NCI-H526 (cell line): ENCODE measurements at places on chromosomes 3 and 15.
A peak's percentile ranks its signal among the peaks of the same experiment; 100 is the strongest.

- DNase-seq, result no peak
These were observed 42.1 kb downstream of the DNAJB8 start for GRCh38 chr3:128424508-128425069.

DNA sequence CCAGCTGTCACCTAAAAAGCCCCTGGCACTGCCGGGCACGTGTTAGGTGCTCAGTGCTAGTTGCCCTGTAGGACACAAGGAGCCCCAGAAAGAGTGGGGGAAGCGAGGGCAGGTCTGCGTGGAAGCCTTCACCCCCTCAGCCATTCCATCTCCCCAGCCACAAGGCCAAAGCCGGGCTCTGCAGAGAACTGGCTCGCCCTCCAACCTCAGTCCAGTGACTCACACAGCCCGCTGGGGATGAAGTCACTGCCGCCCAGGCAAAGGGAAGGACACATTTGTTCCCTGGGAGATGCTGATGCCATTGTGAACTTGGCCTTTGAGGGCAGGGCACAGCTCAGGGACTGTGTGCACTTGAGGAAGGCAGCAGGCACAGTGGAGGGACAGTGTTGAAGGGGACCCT, 48.1 kb downstream of the IQSEC1 start:
- no peak for DNase-seq

DNA sequence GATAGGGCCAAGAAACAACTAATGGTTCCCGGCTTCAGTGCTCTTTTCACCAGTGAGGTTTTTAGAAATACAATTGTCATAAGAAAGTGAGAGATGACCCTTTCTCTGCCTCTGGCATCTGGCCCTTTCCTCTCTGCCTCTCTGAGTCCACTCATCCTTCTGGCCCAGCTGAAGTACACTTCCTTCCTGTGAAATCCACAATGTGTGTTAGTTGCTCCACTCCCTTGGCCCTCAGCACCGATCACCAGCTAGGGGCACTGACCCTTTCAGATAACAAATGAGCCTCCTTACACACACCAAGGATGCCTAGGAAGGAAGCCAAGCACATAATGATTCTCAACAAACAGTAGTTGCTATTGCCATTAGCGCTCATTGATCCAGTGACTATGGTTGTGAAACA, 2.9 kb upstream of the CAV3 start:
- DNase-seq, result no peak

DNA sequence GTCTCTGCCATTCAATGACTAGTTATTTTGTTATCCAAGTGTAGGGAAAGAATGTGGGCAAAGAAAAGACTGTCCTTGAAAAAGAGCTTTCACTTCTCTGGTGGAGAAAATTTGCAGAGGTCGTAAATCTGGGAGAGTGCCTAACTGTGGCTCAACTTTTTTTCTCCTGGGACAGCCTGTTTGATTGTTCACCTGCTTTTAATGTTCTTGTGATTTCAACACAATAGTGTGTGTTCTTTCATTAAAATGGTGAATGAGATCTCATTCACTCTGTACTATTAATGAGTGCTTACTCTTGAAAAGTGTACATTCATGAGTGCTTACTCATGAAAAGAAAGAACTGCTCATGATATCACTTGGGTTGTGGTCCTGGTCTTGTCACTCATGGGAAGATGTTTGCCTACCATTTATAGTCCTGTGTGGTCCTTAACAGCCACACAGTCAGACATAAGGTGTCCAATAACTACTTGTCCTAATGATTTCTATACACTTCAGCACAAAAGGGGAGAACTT, 567.3 kb downstream of the GRM7 start:
- no peak for DNase-seq

DNA sequence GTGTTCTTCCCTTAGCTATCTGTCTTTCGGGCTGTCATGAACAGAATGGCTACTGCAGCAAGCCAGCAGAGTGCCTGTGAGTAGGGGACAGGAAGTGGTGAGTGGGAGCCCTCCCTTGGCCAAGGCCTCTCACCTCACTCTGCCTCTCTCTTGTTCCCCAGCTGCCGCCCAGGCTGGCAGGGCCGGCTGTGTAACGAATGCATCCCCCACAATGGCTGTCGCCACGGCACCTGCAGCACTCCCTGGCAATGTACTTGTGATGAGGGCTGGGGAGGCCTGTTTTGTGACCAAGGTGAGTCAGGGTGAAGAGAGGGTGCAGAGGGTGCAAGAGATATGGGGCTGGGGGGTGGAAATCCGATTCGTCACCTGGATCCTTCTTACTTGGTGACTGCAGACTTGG, 3.0 kb downstream of the DLL4 start:
- DNase-seq, result peak; percentile 59

- DNase-seq, result no peak
These were observed 43.1 kb downstream of the PDE8A start for GRCh38 chr15:85024509-85025336.

DNA sequence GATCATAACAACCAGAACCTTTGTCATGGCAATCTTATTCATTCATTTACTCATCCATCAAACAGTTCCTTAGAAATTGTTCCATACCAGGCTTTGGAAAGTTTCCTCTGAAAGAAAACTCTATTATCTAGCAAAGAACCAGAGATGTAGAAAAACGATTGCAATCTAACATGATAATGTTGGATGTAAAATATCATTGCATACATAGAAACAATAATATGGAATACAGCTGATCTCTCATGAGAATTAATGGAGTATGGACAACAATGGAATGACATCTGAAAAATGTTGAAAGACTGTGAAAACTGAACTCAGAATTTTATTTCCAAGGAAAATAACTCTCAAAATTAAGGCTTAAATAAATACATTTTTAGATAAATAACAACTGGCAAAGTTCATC, 665.4 kb downstream of the NLGN1 start:
- DNase-seq, result no peak

DNA sequence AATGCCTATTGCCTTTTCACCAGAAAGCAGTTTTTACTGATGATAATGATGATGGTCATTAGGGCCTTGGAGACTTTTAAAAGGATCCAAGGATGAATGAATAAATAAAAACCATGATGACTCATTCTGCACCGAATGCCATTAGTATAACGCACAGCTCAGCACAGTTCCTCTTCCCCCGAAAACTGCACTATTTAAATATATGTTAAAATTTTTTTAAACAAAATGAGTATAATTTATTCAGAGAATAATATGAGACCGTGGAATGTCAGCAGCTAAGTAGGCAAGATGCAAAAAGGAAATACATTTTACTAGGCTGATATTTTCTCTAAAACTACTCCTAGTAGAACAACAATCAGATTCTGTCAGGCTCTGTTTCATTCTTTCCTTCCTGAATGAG, 83.4 kb upstream of the NANOGP8 start:
- no peak for DNase-seq

- no peak for DNase-seq
These were observed 10.2 kb downstream of the PRICKLE2 start for GRCh38 chr3:64215103-64215502.

- no peak for DNase-seq
These were observed 145.0 kb downstream of the NEK10 start for GRCh38 chr3:27224197-27224596.

- no peak for DNase-seq
These were observed 1.9 kb downstream of the ZNF80 start for GRCh38 chr3:114235431-114235830.

DNA sequence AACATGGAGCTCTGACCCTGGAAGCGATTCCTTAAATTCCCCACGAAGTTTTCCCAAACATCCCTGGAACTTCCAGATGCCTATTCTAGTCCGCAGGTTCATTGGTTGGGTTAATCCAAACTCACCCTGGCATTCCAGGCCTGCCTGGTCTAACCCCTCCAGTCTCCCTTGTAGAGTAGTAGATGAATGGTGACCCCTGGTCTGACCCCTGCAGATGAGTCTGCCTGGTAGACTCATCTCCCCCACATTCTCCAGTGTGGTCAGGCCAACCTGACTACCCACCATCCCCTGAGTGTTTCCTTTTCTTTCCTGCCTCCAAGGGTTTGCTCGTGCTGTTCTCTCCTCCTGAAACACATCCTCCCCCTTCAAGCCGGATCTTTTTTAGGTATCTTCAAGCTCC, 10.8 kb upstream of the HRH1 start:
- DNase-seq, result no peak

- DNase-seq, result no peak
These were observed 19.1 kb upstream of the APEH start for GRCh38 chr3:49654955-49655556.

DNA sequence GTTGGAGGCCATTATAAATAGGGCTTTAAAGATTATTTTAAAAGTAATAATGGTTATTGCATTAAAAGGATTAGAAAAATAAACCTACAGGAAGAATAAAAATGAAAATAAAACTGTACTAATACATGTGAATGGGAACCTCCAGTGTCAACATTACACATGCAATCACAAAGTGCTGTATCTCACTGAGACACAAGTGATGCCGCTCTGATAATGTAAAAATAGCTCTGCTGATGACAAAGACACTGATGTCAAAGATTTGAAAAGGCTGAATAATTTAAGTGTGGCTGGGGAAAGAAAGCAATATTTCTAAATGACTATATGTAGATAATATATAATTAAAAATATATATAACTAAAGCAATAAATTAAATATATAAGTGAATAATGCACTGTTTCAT, 129.1 kb upstream of the RAP2B start:
- DNase-seq, result no peak

DNA sequence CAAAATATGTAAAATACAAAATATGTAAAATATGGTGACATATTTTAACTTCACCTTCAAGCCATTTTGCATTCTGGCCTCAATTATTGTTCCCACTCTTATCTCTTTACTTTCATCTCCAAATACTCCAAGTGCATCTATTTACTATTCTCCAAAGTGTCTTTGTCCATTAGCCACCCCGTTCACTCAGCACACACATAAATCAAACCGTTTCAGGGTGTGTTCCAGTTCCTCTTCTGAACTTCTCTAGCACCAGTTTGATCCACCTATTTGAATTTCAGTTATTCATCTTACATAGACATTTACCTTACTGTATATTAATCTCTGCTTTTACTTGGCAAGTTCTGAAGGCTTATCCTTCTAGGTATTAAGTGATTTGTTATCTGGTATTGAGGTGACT, 45.1 kb downstream of the SGO1 start:
- no peak for DNase-seq

GRCh38 chr3:152120601-152121269, 148.0 kb upstream of the MBNL1 start:
- DNase-seq, result no peak

DNA sequence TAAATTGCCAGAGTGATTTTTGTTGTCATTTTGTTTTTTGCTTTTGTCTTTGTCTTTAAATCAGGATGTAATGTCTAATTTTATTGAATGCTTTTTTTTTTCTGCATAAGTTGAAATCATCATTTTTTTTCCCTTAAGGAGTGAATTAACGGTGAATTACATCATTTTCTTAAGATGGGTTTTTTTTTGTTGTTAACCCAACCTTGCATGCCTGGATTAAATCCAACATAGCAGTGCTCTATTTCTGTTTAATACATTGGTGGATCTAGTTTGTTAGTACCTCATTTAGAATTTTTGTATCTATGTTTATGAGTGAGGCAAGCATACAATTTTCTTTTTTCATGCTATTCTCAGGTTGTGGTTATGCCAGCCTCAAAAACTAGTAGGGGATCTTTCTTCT, 186.4 kb upstream of the TMC3 start:
- no peak for DNase-seq

DNA sequence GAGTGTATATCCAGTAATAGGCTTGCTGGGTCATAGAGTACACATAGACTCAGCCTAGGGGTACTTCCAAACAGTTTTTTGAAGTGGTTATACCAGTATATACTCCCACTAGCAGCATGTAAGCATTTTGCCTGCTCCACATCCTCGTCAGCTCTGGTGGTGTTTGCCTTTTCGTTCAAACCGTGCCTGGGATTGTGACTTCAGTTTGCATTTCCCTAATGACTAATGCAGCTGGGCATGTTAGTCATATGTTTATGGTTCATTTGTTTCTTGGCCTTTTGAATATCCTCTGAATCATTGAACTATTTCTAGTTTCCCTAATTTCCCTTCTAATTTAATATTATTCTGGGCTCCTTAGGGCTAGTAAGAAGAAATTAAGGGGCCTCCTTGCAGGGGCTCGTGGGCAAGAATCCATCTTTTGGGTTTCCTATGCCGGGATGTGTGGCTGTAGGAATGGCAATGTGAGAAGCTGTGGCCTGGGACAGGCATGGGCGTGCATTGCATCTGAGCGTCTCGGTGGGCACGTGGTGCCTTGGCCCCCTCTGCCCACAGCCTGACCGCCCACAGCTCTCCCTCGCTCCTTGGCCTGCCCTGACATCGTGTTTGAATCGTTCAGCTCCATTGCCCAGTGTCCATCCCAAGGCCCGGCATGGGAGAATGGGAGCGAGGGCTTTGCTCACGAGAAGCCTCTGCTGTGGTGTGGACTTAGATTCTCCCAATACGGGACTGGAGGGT, 26.4 kb downstream of the FAH start:
- peak; percentile 1 for DNase-seq

DNA sequence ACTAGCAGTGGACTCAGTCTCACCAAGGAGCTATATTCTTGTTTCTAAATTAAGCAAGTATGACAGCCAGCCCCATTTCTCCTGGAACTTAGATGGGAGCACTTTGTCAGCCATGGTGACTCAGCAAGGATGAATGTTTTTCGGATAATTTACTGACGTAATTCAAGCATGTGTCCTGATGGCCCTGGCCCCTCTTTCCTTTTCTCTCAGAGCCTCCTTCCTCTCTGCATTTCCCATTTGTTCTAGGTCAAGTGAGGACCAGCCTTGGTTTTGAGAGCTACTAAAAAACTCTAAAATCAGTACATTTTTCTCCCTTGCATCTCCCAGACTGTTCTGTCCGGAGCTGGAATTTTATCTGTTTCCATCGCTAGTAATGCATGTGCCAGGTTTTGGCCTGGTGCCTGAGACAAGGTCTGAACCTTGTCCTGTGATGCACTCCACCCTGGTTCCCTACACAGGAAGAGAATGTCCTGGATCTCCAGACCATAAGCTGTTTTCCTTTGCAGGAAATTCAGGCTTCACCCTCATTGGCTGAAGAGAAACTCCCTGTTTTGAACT, 256.6 kb upstream of the ROPN1 start:
- DNase-seq, result no peak

GRCh38 chr3:75171630-75172230, 492.4 kb upstream of the FRG2C start:
- no peak for DNase-seq

DNA sequence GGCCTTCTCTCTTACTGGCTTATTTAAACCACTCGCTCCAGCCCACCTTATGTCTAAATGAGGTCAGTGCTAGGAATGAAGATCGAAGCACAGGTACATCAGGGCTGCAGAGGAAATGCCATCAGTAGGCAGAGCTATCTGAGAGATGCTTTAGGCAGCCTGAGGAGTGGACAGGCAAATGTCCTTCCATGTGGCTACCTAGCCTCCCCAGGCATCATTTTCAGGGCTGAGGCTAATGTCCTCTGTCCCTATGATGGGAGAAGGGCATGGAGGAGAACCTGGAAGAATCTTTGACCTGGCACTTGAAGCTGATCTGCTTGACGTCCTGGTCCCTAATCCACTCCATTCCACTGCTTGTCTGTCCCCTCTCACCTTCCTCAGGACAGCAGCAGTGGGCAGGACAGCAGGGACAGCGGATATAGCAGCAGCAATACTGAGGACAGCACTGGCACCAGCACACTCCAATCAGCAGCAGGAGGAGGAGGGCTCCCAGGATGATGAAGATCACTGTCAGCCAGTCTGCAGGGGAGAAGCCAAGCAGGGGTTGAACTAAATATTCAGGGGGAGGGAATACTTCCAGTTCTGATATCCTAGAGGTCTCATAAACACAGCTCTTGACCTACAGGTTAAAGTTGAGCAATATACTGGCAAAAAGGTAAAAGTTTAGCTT, 21.0 kb downstream of the ILDR1 start:
- DNase-seq, result no peak
